BJ (cell line): ENCODE measurements at places on chromosomes 13 and 19.

GRCh38 chr19:16337809-16338469 is 13.3 kb downstream of the KLF2 start:
- DNase-seq: no peak

- DNase-seq: no peak
Measured at GRCh38 chr13:21608961-21609360, 5.0 kb upstream of the MICU2 start.

DNA sequence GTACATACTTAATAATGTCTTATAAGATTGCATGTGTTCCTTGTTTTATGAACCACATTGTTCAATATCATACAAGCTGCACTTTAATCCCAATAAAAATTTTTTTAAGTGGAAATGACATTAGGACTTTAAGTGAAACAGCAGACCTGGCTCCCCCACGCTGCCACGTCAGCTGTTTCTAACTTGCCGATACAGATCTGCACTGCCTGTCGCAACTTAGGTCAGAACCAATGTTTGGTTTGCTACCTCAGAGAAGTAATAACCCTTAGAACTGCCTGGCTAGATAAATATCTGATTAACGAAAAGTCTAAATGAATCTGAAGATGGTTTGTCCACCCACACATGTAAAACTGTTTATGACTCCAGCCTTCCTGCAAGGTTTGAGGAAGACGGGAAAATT is 327.5 kb upstream of the DACH1 start:
- DNase-seq: no peak

GRCh38 chr13:38970380-38971051 is 20.1 kb downstream of the STOML3 start:
- no peak for DNase-seq

DNA sequence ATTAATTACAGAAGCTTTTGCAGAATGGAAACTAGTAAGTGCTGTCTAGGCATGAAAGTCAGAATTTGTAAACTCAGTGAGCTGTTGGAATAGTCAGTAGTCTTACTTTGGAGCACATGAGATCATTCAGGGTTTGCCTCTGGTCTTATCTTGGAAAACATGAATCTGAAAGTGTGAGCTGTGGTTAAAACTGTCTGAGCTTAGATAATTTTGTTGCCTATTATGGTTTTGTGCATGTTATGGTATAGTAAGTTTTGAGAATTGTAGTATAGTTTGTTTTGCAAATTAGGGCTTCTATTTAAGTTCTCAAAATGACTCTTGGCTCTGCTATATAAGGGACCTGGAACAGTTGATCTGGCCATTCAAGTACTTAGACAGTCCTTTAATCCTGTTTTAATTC is 53.7 kb upstream of the TRPC4 start:
- no peak for DNase-seq

GRCh38 chr13:106381091-106381490 is 154.4 kb downstream of the EFNB2 start:
- no peak for DNase-seq

GRCh38 chr13:50810998-50811397 is 32.5 kb downstream of the DLEU7 start:
- DNase-seq: no peak

DNA sequence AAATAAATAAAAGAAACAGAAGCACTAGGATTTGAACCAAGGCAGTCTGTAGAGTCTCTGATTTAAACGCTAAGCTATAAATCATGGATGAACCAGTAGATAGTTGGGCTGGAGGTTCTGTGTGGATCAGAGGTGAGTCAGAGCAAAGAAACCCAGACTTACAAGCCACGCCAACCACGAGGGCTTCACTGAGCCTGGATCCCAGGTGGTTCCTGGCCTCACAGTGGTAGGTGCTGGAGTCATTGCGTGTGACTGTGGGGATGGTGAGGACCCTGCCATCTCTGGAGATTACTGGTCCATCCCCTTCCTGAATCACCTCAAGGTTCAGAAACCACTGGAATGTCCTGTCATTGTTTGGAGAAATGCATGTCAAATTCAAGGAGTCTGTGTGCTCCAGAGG is 19.3 kb upstream of the CEACAM20 start:
- DNase-seq: no peak

DNA sequence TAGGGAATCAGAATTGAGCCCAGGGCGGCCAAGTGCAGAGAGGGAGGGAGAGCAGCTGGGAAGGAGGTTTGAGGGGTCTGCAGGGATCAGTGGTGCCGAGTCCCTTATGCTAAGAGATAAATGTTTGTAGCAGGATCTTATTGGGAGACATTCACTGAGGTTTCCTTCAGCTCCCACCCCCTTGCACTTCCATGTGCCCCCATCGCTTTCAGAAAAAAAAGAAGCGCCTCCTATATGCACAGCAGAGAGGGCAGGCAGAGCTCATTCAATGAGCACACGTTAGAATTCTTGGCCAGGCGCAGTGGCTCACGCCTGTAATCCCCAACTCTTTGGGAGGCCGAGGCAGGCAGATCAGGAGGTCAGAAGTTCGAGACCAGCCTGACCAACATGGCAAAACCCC is 28.0 kb downstream of the CYP4F2 start:
- no peak for DNase-seq

DNA sequence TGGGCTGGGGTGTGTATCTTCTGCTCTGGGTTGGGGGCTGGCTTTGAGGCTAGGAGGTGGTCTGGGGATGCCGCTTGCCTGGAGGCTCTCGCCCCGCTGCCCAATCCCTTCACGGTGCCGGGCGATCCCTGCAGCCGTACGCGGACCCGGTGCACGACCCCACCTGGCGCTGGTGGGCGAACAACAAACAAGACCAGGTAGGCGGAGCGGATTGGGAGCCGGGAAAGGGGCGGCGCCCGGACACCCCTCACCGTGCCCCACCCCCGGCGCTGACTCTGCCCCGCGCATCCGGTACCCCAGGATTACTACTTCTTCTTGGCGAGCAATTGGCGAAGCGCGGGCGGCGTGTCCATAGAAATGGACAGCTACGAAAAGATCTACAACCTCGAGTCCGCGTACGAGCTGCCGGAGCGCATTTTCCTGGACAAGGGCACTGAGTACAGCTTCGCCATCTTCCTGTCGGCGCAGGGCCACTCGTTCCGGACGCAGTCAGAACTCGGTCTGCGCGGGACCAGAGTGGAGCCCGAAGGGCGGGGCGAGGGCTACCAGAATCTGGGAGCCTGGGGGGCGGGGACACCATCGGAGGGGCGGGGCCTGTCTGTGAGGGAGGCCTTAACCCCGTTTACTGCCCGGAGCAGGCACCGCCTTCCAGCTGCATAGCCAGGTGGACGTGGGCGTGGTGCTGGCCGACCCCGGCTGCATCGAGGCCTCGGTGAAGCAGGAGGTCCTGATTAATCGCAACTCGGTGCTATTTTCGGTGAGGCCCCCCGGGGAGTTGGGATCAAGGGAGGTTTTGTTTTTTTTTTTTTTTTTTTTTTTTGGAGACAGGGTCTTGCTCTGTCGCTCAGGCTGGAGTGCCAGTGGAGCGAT is 12.1 kb upstream of the PSMD8 start:
- DNase-seq: no peak

DNA sequence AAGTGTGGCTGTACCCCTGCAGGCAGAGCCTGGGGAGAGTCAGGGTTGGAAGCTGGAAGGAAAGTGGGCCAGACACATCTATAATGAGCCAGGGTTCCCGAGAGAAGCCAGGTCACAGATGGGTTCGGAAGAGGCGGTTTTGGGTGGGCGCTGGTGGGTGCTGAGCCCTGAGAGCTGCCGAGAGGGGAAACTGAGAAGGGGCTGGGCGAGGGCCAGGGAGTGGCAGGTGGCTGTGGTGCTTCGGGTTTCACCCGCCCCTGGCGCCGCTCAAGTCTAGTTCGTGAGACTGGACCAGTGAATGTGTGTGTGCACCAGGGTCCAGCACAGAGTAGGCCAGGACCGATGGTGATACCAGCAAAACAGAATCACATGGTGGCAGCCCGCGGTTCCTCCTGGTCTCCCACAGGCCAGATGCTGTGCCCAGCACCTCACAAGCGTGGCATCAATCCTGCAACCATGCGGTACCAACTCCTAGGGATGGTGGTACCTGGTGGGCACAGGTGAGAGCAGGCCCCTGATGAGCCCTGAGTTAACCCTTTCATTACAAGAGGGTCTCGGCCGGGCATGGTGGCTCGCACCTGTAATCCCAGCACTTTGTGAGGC is 1.8 kb upstream of the LRRC4B start:
- no peak for DNase-seq

DNA sequence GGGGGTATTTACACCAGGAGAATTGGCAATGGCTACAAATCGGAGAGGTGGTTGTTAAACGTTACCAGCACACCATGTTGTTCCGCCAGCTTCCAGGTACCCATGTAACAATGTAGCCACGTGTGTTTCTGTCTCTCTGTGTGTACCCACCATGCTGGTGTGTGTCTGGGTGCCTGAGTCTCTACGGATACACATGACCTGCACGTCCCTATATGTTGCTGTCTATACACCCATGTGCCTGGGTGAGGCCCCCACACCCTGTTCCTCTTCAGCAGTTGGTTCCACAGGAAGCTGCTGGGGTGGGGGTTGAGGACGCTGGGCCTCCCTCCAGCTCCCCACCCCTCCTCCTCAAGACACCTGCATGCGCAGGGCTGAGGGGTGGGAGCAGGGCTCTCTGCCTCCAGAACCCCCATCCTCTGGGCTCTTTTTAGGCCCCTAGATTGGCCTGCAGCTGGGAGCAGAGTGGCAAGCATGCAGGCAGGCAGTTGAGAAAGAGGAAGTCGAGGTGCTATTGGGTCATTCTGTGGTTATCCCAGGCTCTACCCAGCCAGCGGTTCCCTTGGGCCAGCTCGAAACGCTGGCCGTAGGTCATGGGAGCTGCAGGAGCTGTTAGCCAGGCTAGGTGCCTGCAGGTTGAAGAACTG is at the start of gene ARHGEF18:
Gene ARHGEF18, plus strand, starts transcription at position 351 of the 644 bp plus-strand sequence. CDS start 13,954 bp downstream, outside the sequence.
- no peak for DNase-seq

DNA sequence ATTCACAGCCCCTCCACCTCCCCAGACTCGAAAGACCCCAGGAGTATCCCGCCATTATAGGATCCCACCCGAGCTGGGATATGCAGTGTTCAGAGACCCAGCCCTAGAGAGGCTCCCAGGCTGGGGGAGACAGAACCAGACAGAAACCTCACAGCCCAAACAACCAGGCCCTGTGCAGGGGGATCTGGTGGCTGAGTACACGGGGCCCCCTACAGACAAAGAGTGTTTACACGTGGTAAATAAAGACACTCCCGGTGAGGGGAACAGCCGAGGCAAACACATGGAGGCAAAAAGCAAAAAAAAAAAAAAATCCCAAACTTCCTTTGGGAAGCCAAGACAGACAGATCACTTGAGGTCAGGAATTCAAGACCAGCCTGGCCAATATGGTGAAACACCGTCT is 25.1 kb downstream of the TINCR start:
- DNase-seq: no peak

- no peak for DNase-seq
Measured at GRCh38 chr13:112984954-112985802, 16.2 kb downstream of the MCF2L start.

- DNase-seq: peak; percentile 52
Measured at GRCh38 chr19:49676136-49676783, 811 bp upstream of the PRMT1 start.
